Breast epithelium (tissue), 4 donors: ENCODE measurements at places on chromosomes 7 and 10. TPM values are rescaled to one million over a fixed set of nuclear protein-coding genes. Genes with fewer than 3 reads are reported as not detected.
A peak's percentile ranks its signal among the peaks of the same experiment; 100 is the strongest.

DNA sequence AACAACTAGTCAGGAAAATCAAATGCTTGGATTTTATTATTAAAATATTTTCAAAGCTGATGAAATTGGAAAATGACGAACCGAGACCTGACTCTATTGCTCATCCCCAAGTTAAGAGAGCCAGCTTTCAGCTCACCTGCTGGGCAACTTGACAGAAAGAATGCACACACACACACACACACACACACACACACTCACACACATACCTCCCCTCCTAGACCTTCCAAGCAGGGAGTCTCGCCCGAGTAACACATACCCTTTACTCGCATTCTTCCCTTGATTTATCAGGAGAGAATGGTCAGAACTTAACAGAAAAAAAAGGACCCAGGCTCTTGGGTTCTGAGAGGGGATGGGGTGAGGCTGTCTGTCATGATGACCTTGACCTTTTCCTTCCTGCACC lies 19.1 kb downstream of the GPRIN2 start:
- H3K4me1 ChIP-seq = no peaks in the 10 kb centered on the region
- H3K27me3 ChIP-seq = no peaks in the 10 kb centered on the region
- no peak overlapping the region for H3K27ac ChIP-seq
- no peaks in the 10 kb centered on the region for H3K36me3 ChIP-seq
- DNase-seq = peak; percentile 2
- H3K4me3 ChIP-seq = no peak overlapping the region

DNA sequence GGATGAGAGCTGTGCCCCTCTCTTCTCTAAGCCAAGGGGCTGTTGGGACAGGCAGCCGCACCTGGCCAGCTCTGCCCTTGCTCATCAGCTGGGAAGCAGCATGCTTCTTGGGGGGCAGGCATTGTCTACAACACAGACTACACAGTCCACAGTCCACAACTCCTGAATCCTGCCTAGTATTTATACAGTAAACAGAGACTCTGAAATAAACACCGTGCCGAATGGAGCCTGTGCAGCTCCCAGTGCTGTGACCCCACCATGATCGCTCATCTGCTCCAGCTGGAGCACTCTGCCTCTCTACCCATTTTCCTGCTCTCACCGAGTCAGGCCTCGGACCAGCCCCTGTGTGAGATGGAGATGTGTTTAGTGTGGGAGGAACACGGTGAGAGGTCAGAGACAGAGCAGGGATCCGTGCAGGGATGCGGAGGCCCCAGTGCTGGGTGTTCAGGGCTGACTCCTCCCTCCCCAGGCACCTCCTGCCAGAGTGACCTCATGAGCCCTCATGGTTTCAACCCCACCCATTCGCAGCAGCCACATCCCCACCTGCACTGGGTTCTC lies 608.0 kb downstream of the DNAJB6 start:
- H3K4me3 ChIP-seq = no peak overlapping the region
- no peaks in the 10 kb centered on the region for H3K36me3 ChIP-seq
- no peak overlapping the region for H3K27ac ChIP-seq
- H3K27me3 ChIP-seq = no peaks in the 10 kb centered on the region

DNA sequence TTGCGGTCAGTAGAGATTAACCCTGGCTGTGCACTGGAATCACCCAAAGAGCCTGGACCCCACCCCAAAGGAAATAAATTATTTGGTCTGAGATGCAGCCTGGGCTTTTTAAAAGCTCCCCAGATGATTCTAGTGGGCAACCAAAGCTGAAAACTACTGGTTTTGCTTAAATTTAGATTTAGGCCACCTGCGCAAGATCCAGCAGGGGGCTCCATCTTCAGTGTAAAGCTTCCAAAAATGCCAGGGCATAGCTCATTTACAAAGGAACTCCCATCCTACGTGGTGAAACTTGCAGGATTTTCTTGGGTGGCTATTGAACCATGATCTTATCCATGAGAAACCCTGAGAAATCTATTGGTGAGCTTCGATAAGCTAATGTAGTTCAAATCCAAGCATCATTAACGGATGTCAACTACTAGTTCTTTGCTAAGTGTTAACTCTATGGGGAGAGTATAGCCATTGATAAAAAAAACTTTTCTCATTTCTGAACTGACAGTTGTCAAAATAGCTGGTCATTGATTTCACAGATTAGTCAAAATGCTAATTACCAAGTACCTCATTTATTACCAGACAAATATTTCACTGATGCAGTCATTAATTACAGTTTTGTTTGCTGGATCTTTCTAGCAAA lies 315.3 kb downstream of the LHFPL3 start:
- H3K4me3 ChIP-seq = no peak overlapping the region
- no peak for DNase-seq
- no peak overlapping the region for H3K27ac ChIP-seq
- H3K4me1 ChIP-seq = no peaks in the 10 kb centered on the region

AGR2 gene
- total RNA-seq = not detected

SORBS1 gene
- total RNA-seq = 200 TPM

OGDHL gene
- not detected for total RNA-seq

GRCh38 chr10:124955868-124956267 lies 13.9 kb downstream of the ZRANB1 start:
- DNase-seq = no peak
- no peak overlapping the region for H3K4me3 ChIP-seq
- no peaks in the 10 kb centered on the region for H3K27me3 ChIP-seq
- H3K4me1 ChIP-seq = no peaks in the 10 kb centered on the region
- H3K27ac ChIP-seq = no peak overlapping the region

DNA sequence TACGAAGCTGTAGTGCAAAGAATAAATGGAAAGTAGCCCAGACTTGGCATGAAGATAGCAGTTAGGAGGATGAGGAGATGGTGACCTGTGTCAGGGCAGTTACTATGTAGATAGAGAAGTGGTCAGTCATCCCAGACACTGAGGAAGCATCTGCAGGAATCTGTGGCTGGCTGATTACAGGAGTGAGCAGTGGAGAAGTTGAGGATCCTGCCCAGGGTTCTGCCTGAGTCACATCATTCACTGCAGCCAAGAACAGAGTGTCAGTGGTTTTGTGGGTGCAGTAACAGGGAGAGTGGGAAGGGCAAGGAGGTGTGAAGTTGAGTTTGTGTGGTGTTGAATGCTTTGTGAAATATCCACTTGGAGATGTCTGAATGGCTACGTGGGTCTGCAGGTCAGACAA lies 676.4 kb upstream of the NRP1 start:
- no peaks in the 10 kb centered on the region for H3K36me3 ChIP-seq
- no peak for DNase-seq
- no peak overlapping the region for H3K4me3 ChIP-seq
- no peaks in the 10 kb centered on the region for H3K27me3 ChIP-seq
- H3K4me1 ChIP-seq = no peaks in the 10 kb centered on the region
- no peak overlapping the region for H3K27ac ChIP-seq

CACNA2D1 gene
- total RNA-seq = 10.2 TPM

GRCh38 chr10:98338318-98338717 lies 70.3 kb upstream of the LOXL4 start:
- DNase-seq = no peak
- H3K36me3 ChIP-seq = no peaks in the 10 kb centered on the region
- H3K4me3 ChIP-seq = no peak overlapping the region
- H3K27ac ChIP-seq = no peak overlapping the region
